SW480 (cell line): ENCODE measurements at places on chromosomes 11 and 22.

DNA sequence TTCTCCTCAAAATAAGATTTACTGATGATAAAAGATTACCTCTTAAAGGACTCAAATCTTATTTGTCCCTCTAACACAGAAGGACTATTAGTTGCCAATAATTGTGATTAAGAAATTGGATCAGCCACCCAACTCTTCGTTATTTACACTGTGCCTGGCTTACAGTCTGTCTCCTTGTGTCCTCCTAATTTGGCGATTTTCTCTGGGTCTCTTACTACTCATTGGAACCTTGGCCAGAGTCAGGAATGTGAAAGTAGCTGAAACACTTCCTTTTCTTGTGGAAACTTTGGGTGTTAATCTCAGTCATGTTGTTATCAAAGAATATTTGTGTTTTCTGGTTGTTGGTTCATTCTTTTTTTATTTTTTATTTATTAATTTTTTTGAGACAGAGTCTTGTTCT, 83.2 kb downstream of the TEAD1 start:
- no peak for DNase-seq

- no peak for DNase-seq
Observed at GRCh38 chr11:26063915-26064314, 268.0 kb upstream of the ANO3 start.

- DNase-seq = peak; percentile 56
Observed at GRCh38 chr11:48307760-48308386, 1.9 kb downstream of the OR4S1 start.

DNA sequence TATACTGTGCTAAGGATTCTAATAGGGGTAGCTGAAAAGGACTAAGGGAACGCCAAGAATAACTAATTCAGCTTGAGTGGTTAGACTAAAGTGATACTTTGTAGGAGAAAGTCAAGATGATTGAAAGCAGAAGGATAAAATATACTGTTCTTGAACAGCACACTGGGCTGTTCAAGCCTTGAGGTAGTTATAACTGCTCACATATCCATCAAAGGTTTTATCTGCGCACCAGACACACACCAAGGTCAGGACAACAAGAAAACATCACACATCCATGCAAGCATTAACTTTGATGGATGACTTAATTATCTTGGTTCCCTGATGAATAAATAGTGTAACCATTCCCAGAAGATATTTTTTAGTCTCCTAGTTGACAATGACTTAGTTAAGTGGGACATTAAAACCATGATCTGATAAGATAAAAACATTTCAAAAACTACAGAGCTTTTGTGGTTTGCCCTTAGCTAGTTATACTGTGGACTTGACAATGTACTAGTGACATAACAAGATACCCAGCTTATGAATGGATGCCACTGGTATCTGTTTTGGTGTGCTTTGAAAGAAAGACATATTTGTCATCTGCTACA, 728.9 kb downstream of the JRKL start:
- DNase-seq = no peak

DNA sequence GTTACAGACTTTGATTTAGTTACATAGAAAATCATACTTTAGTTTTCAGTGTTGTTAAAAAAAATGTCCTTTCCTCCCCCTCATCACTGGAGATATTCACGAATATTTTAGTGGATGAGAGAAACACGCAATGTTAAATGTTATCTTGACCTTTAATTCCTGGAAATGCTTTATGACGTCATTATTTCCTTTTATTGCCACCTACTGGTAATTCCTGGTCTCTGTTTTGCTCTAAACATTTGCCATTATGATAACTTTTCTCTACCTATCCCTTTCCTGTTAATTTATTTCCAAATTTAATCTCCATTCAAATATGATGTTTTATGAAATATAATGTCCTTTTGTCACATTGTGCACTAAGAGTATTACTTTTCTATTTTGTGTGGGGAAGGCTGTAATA, 770.6 kb downstream of the FAM181B start:
- peak; percentile 5 for DNase-seq
